WTC11 (cell line): ENCODE measurements at places on chromosomes 11 and 22.

GRCh38 chr11:127996825-127997224 lies 590.5 kb downstream of the ETS1 start:
- no peak overlapping the region for H3K27ac ChIP-seq
- H3K27me3 ChIP-seq = no peaks in the 10 kb centered on the region
- no peak overlapping the region for H3K4me3 ChIP-seq
- H3K36me3 ChIP-seq = no peaks in the 10 kb centered on the region

DNA sequence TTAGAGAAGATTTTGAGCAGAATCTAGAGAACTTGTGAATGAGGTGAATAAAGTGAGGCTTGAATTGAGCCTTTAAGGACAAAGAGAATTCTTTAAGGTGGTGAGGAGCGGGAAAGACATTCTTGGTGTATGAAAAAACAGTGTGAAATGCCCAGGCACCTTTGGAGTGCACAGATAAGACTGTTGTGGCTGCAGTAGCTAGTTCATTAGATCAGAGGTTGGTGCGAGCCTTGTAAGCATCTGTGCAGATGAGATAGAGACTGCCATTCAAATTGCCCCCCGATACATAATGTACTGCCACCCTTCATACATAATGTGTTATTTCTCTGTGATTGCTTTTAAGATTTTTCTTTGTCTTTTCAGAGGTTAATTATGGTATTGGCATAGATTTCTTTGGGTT lies 31.3 kb downstream of the ATXN10 start:
- DNase-seq = no peak

DNA sequence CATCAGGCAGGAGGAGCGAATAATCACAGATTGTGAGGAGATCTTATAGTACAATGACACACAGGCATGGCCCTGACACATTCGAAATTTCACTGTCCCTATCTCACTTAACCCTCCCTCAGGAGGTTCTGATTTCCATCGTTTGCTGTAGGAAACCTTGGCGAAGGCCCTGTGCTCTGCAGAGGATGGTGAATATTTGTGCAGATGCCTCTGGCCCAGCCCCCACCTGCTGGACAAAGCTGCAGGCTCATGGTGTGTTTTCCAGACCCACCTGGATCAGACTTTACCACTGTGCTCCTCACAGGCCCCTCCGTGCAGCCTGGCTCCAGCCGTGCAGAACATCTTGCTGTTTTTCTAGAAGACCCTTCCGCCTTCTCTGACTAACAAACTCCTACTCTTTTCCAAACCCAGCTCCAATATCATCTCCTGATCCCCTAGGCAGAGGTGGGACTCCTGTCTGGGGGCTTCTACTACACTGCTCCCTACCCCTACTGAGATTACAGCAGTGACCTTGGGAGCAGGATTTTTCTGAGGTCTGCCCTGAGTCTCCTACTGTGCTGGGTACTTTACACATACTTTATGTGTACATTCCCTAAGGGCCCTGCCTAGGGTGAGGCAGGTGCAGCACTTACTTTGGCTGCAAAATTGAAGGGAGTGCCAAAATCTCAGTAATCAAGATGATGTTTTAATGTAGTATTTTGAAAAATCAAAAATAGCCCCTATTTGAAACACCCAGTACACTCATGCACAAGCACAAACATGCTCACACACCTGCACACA lies 412.7 kb downstream of the SOX6 start:
- DNase-seq = no peak
- peaks cover 34% of the 10 kb centered on the region for H3K27me3 ChIP-seq
- H3K27ac ChIP-seq = no peak overlapping the region
- no peak overlapping the region for H3K4me3 ChIP-seq

- H3K27ac ChIP-seq = no peak overlapping the region
- H3K27me3 ChIP-seq = no peaks in the 10 kb centered on the region
- H3K36me3 ChIP-seq = no peaks in the 10 kb centered on the region
- DNase-seq = no peak
- peaks cover 9% of the 10 kb centered on the region for H3K4me1 ChIP-seq
- no peak overlapping the region for H3K4me3 ChIP-seq
Measured at GRCh38 chr11:131785801-131786200, 415.4 kb downstream of the NTM start.
